ENCODE measurements at places on chromosomes 1 and 21. TPM values are rescaled to one million over a fixed set of nuclear protein-coding genes. Genes with fewer than 3 reads are reported as not detected.

GRCh38 chr1:180954801-180955165 is 42.1 kb downstream of the KIAA1614 start:
- DNase-seq = no peak

DNA sequence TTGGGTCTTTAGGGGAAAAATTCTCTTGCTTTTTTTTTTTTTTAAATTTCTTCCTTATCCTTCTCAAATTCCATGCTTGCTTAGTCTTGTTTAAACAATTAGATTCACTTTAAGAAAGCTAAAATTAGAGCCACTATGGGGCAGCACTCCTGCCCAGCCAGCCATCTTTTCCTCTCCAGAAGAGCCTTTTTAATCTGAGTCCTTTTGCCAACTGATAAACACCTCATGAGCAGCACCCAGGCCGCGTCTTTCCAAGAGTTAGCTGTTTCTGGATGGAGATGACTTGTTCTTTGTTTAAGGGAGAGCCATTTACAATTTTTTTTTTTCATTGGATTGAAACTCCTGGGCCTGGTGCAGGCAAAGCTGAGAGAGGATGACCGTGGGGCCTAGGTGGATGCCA is 53.3 kb upstream of the TSPAN2 start:
- DNase-seq = no peak

- DNase-seq = no peak
These were observed 117.4 kb downstream of the MAGI3 start for GRCh38 chr1:113507552-113508214.

GRCh38 chr1:41174170-41174569 is 67.9 kb downstream of the SCMH1 start:
- DNase-seq = no peak

Gene PSMB4
- total RNA-seq = 240 TPM

DNA sequence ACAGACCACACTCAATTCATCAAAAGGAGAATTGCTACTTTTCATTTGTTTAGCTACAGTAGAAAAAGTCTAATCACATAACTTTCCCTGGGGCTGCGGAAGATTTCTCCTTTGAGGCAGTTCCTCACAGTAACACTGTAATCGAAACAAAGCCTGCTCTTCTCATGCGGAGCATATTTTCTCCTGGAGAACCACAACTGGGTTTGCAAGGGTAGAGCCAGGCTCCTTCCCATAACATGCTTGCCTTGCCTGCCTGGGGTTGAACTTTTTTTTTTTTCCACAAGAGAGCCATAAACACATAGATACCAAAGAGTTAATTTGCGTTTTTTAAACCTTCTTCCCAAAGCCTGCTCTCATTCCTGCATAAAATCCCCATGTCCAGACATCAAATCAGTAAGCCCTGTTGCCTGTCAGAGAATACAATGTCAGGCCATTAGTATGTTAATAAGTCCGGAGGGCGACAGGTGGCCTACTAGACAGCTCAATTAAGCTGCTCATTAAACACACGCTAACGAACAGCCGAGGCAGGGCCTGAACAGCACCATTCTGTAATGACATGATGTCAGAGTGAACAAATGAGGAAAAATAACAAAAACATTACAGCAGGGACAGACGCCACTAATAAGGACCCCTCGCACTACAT is 107.1 kb upstream of the OLIG2 start:
- no peak for DNase-seq

DNA sequence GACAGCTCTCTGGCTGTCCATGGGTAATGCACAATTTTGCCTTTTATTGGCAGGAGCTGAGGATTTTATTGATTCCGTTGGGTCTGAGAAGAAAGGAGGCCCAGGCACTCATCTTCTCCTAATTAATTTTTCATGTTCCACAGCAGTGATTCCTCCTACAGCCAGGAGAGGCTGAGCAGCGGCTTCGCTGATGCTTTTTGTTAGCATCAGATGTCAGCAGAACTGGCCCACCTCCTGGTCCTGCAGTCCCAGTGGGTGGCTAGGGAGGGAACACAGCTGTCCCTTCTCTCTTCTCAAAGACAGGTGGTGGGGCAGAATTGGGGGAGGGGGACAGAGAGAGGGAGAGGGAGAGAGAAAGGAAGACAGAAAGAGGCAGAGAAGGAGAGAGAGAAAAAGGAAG is 5.7 kb downstream of the MT1HL1 start:
- no peak for DNase-seq

Gene PYGO2
- total RNA-seq = 53.1 TPM

DNA sequence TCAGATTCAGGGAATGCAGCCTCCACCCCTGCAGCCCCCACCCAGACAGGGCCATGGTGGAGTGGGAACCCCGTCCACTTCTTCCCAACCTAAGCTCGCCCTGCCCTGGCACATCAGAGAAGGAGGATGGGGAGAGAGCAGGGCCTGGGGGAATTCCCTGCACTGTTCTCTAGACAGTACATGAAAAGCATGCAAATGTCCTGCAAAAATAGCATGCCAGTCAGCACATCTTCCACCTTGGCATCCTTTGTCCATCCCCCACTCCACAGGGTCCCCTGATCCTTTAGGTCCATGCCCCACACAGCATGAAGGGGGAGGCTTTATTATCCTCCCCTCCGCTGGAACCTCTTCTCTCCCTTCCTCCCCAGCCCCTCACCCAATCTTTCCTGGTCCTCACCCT is 35.0 kb upstream of the RD3 start:
- peak; percentile 21 for DNase-seq

Gene HAO2
- not detected for total RNA-seq

GRCh38 chr1:94951509-94952208 is 24.7 kb upstream of the CNN3 start:
- no peak for DNase-seq

Measured in OCI-LY7 (cell line).